Stimulated activated CD8-positive, alpha-beta memory T cell treated with anti-CD3 and anti-CD28 coated beads, Interleukin-15, amount 100 ng/mL, for 48 hours (primary cell): ENCODE measurements at places on chromosomes 5 and 9.
A peak's percentile ranks its signal among the peaks of the same experiment; 100 is the strongest.

- DNase-seq: peak; percentile 10
These were observed at the start of gene ARHGEF28 for GRCh38 chr5:73625944-73626811. TSS of gene ARHGEF28 (plus strand) at chr5:73626196. CDS start at chr5:73684852, 58,656 bp downstream.

DNA sequence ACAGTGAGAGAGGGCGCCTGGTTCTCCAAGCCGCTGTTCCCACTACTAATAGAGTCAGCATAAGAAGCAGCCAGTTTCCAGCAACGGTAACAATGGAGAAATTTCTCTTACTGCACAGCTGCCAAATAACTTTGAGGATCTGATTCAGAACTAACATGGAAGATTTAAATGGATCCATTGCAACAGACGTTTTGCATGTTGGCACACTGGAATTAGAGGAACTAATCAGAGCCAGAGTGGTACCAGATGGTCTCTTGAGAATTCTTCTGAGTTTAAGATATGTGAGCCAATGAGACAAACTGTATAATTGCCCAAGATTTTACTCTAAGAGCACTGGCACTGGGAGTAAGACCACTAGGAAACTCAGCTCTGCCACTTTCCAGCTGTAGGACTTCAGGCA is 186.5 kb downstream of the EFNA5 start:
- DNase-seq: no peak

GRCh38 chr5:77620405-77620804 is 18.1 kb downstream of the OTP start:
- DNase-seq: no peak

GRCh38 chr5:20694121-20694520 is 706.1 kb upstream of the CDH18 start:
- DNase-seq: no peak

GRCh38 chr5:30736669-30737068 is 456.8 kb upstream of the CDH6 start:
- DNase-seq: no peak
